ENCODE measurements at places on chromosomes 6 and 20. TPM values are rescaled to one million over a fixed set of nuclear protein-coding genes. Genes with fewer than 3 reads are reported as not detected.

GRCh38 chr20:21182832-21183563 lies 57.1 kb downstream of the KIZ start:
- DNase-seq, result no peak

DNA sequence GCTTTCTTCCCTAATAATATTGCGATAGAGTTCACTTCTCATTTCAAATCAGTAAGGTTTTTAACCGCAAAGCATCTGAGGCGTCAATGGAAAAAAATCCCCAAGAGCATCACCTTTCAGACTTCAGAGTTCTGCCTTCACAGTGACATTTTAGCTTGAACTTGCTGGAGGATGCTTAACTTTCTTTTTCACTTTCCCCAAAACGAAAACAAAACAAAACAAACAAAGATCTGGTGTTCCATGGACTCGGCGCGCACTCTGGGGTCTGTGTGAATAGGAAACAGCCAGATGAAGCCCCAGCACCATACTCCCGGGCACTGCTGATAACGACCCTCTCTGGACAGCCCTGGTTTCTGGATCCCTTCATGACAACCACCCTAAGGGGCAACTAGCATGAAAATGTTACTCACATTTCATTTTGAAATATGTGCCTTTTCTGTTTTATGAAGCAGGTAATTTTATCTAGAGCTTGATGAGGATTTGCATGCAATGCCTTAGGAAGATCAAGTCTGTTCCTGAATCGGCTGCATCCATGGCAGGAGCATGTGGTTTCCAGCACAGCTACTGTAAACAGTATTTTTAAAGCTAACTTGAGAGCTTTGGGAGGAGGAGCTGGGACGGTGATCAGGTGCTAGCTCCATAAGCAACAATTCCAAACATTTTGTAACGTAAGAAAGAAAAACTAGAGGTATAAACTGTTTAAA lies 44.5 kb downstream of the RAMACL start:
- DNase-seq, result peak; percentile 20

- DNase-seq, result no peak
These were observed 255.9 kb downstream of the LAMA2 start for GRCh38 chr6:129138739-129139405.

- no peak for DNase-seq
These were observed 168.5 kb upstream of the SIM1 start for GRCh38 chr6:100633096-100633777.

Gene RIPPLY2
- total RNA-seq, result not detected

Gene NPEPL1
- 17.8 TPM for total RNA-seq

Gene NFS1
- total RNA-seq, result 40.8 TPM

DNA sequence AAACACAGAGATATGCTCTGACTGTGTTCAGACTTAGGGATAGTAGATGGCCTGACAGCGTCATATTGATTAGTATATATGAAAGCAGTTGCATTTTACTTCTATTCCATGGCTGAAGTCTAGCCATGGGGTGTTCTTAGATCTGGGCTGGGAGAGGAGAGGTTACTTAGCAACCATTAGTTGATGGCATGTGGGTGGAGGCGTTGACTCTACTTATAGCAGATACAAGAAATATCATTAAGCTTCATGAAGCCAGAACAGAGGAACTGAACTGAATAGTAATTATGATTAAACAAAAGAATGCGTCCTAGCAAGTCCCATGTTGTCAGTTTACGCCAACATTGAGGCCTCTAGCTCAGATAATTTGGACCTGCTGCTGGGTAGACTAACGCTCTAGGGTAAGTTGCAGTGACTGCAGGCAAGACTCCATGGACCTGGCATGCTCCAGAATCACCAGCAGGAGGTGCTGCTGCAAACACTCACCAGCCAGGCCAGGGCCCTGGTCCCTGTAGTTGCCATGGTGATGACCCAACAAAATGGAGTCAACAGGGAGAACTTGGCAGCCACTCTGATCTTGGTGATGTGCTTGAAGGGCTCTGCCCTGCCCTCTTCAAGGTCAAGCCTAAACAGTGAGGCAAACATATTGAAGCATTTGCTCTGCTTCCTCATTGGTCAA lies 477.3 kb downstream of the PREX1 start:
- no peak for DNase-seq

DNA sequence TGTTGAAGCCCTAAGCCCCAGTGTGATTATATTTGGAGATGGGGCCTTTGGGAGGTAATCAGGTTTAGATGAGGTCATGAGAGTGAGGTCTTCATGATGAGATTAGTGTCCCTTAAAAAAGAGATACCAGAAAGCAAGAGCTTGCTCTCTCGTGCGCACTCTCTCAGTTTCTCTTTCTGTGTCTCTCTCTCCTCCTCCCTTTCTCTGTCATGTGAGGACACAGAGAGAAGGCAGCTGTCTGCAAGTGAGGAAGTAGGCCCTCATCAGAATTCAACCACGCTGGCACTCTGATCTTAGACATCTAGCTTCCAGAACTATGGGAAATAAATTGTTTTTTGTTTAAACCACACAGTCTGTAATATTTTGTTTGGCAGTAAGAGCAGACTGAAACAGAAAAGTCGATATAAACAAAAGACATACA lies 180.5 kb downstream of the IBTK start:
- DNase-seq, result no peak

Gene PCSK2
- not detected for total RNA-seq

Gene SLC17A3
- total RNA-seq, result not detected

DNA sequence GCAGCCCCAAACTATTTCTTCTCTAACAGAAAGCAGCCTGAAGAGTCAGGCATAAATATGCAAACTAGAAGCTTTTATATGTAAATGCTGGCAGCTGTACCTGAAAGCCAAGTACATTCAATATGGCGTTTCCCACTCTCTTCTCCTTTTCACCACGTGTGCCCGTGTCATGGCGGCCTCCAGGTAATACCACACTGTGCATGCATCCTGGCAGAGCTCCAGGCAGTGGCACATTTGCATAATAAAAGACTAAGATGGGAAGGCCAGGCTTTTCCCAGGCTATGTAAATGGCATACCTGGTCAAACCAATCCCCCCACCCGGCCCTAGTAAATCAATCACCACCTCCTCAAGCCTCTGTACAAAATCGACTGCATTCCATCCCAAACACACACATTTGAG lies 120.6 kb downstream of the MMUT start:
- no peak for DNase-seq

GRCh38 chr6:36862164-36862847 lies 12.3 kb downstream of the PPIL1 start:
- peak; percentile 27 for DNase-seq

Gene MYMX
- not detected for total RNA-seq

GRCh38 chr6:100230953-100231316 lies 233.8 kb downstream of the SIM1 start:
- peak; percentile 10 for DNase-seq

Gene LY6G5C
- 1.4 TPM for total RNA-seq

DNA sequence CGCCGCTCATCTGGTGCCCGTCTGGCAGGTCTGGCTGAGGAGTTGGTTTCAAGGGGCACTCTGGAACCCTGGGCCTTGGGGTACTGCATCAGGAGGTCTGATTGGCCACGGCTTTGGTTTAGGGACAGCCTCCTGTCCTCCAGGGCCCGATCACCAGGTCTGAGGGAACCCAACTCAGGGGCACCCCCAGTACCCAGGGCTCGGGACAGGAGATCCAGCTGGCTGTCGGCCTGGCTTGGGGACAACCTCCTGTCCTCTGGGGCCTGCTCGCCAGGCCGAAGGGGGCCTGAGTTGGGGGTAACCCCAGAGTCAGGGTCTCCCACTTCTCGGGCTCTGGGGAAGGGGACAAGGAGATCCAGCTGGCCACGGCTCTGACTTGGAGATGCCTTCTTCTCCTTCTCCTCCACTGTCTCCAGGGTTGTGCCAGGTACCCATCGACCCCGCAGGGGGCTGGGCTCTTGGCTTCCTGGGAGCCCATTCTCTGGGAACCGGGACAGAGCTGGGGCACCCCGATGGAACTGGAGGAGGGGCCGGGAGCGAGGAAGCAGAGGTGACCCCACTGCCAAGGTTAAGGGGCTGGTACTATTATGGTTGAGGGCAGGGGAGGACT lies 2.4 kb upstream of the EIF6 start:
- DNase-seq, result no peak

DNA sequence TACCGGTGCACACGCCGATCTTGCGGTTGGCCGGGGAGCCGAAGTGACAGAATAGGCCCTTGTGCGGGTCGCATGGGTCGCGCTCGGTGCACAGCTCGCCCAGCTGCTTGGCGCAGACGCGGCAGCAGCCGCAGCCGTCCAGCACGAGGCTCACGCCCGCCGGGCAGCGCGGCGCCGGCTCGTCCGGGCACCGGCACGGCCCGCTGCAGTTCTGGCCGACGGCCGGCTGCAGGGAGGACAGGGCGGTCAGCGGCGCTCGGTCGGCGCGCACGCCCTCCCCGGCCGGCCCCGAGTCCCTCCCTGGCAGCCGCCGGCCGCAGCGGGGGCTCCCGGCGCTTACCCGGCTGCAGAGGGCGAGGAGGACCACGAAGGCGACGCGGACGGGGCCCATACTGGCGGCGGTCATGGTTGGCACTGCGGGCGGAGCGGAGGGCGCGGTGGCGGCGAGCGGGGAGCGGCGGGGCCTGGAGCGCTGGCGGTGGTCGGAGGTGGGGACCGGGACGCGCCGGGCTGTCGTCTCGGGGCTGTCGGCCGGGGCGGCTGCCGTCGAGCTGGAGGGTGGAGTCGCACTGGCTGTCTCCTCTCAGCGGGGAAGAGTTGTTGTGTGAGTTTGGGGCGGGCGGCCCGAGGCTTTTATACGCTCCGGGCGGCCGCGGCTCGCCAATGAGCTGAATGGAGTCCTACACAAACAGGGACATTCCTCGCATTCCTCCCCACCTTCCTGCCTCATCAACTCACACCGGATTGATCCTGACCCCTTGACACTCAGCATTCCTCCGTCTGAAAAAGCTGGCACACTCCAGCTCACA lies at the start of gene CCN2:
Gene CCN2, minus strand, starts transcription at position 606 of the 809 bp plus-strand sequence. Its CDS starts 200 bp downstream, at position 406.
- DNase-seq, result peak; percentile 11

DNA sequence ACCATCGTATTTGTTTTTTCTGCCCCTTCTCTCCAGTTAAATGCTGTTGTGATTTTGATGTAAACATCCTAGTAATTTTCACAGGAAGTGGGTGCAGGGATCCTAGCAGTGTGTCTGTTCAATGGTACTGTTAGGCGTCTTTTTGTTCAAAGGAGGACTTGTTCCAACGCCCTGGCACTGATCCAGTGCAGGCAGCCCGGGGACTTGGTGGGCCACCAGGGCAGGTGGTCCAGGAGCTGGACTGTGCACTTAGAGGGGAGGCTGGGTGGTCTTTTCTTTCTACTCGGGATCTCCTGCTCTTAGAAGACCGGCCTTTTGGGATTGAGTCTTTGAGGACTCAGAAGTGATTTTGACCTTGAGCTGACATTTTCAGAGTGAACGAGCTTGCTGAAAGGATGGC lies 41.1 kb upstream of the NKX2-2 start:
- DNase-seq, result no peak

Gene RWDD1
- 49.1 TPM for total RNA-seq

GRCh38 chr6:125421836-125422235 lies 120.1 kb upstream of the HDDC2 start:
- no peak for DNase-seq

GRCh38 chr6:156589281-156589680 lies 187.9 kb upstream of the ARID1B start:
- DNase-seq, result no peak

GRCh38 chr6:169205176-169206160 lies 48.2 kb downstream of the THBS2 start:
- no peak for DNase-seq

DNA sequence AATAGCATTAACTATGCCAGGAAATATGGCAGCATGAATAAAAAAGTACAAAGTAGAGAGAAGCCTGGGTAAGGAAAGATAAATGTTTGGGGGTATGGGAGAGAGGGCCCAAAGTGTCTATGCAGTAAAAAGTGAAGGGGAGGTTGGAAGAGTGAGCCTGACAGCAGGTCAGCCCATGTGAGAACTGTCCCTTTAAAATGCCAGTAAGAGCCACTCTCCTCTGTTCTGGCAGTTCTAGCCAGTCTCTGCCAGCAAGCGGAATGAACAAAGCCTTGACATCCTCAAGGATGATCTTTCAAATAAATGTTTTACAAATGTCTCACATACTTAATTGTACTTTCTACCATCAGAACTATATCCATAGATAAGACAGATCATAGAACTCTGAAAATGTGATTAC lies 164.5 kb downstream of the DST start:
- DNase-seq, result no peak

- DNase-seq, result no peak
These were observed 487.7 kb upstream of the CDH4 start for GRCh38 chr20:60764328-60764727.

Measured in activated CD4-positive, alpha-beta memory T cell treated with anti-CD3 and anti-CD28 coated beads for 36 hours (primary cell).